Left ventricle myocardium inferior (tissue), 1 donor: ENCODE measurements at places on chromosomes 12 and 14.
A peak's percentile ranks its signal among the peaks of the same experiment; 100 is the strongest.

DNA sequence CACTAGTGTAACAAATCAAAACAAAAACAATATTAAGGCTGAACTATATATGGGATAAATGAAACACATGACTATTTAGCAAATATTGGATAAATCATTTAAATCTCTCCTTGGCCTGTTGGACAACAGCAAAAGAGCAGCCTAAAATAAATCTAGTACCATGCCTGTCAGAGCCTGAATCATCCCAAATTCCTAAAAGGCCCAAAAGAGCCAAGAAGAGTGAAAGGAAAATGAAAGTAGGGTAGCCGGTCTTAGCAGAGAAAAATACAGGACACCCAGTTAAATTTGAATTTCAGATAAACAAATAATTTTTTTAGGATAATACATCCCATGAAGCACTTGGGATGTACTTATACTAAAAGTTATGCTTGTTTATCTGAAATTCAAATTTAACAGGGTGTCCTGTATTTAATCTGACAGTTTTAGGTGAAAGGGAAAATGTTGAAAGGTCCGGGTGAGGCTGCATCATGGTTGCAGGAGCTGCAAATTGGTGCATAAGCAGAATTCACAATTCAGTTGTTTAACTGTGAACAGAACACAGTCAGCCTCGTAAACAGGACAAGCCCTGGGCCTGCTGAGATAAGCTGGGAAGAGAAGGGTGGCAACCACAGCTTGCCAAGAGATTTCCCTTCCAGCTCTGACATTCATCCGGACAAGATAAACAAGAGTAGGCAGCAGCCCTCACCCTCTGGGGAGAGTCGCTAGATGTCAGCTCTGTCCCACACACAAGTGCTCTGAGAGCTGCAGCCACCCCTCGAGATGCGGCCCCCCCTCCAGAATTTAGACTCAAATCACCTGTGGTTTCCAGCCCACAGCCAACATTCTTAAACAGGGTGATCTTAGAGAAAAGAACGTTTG lies 30.3 kb downstream of the DMAC2L start:
- DNase-seq: peak; percentile 51

DNA sequence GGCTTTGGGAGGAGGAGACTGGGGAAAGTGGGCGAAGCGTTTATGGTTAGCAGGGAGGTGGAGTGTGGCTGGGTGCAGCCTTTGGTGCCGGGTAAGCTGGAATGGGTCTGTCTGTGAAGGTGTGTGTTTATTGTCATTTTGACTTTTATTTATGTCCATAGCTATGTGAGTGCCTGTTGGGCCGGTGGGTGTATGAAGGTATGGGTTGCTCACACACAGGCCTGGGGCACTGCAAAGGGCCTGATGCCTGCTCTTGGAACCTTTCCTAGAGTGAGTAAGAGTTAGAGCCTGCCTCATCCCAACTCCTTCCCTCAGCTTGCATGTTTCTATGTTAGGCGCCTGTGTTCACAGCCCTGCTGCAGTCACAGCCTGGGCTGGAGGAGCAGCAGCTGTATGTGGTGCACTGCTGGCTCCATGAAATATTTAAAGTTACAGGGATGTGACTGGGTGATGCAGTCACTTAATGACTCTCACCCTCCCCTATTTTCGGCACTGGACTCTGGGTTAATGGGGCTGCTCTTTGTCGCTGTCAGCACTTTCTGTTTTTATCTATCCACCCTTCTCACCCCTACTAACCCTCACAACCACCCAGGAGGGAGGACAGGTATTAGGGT lies 2.6 kb upstream of the PPP1R1A start:
- DNase-seq: no peak

DNA sequence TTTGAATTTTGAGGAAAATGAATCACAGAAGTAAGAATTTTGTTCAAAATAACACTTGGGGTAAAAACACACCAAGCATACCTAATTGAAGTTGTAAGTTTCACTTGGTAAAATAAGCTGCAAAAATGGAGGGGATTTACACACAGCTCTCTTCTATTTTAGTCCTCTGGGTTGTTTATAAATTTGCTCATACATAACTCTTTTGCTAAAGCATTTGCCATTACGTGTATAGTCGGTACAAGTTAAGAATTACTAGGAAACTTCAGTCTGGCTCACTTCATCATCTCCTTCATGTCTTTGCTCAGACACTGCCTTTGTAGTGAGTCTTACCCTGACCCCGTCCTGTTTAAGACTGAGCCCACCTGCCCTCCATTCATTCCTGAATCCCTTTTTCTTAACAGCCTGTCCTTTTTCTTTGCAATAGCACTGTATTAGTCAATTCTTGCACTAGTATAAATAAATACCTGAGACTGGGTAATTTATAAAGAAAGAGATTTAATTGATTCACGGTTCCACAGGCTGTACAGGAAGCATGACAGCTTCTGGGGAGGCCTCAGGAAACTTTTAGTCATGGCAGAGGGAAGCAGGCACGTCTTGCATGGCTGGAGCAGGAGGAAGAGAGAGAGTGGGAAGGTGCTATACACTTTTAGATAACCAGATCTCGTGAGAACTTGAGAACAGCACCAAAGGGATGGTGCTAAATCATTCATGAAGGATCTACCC lies 451.1 kb downstream of the PCNX1 start:
- DNase-seq: no peak

DNA sequence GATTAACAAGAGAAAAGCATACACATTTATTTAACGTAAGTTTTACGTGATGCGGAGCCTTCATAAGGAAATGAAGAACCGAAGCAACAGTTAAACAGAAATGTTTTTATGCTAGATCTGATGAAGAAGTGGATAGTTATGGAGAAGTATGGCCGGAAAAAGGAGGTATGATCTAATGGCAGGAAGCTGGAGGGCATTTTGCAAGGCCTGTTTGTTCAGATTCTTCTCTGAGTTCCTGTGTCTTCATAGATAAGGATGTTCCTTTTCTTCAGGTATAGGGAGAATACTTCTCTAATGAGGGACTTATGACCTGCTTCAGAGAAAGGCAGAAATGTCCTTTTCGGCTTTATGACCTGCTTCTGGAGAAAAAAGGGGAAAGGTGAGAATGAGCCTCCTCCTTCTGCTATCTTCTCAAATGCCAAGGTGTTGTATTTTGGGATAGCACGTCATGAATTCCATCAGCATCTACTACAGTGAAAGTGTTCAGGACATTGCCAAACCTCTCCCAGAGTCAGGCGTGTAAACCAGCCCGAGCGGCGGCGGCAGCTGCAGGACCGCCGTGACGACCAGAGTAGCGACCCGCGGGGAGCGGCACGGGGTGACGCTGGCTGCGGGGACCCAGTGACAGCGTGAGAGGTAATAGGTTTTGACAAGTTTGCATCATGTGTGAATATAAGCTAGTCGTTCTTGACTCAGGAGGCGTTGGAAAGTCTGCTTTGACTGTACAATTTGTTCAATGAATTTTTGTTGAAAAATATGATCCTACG lies 33.7 kb upstream of the SGPP1 start:
- no peak for DNase-seq

- DNase-seq: no peak
These were observed 37.3 kb upstream of the EVL start for GRCh38 chr14:100027771-100028490.

- DNase-seq: no peak
These were observed 7.7 kb downstream of the TBX5 start for GRCh38 chr12:114397978-114398881.
